ENCODE measurements at places on chromosomes 13 and 19.

- DNase-seq = no peak
These were observed 451.0 kb upstream of the SLC10A2 start for GRCh38 chr13:103517066-103517767.

GRCh38 chr19:2054763-2055162 is 3.7 kb upstream of the MKNK2 start:
- DNase-seq = no peak

DNA sequence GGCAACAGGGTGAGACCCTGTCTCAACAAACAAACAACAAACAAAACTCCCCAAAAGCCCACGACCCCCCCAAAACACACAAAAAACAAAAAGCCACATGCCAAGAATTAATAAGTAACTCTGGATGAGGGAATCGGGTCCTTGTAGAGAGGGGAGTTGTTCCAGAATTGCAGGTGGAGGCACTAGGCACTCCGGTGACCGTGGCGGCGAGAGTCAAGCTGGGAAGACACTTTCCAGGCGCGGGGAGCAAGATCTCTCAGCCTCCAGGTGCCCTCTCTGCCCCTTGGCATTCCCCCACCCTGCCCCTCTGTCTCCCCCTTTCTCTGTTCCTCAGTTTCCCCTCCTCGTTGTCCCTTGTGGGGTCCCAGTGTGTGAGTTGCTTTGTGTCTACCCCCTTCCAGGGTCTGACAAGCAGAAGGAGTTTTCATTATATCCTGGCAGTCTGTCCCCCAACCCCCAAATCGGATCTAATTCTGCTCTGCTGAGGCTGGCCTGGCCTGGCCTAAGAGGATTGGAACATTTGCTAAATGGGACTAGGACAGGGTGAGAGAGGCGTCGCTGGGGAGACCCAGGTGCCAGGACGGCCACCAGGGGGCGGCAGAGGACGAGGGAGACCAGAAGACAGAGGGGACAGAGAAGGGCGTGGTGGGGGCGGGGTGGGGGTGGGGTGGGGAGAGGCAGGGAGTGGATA is 8.3 kb upstream of the CRX start:
- peak; percentile 32 for DNase-seq

DNA sequence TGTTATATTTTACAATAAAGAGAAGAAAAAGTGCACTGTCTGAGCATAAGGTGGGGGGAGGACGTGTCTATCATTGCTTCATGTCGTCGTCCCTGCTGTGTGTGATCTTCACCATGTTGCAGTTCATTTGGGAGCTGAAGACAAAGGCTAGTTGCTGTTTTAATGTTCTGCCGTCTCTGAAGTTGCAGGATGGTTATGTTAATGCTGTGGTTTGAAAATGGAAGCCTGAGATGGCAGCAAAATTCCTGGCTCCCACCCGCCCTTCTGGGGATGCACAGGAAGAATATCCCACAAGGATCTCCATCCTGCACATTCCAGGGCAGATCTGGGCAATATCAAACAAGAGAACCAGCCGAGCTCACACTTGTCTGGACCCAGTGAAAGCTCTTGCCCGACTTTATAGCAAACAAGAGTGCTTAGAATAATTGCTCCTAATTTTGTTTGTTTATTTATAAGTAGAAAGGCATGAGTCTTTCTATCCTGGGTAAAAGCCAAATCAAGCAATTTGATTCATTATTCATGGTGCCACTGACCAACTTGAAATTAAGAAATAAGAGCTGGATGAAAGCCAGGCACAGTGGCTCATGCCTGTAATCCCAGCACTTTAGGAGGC is 110.3 kb upstream of the ABCC4 start:
- no peak for DNase-seq

- no peak for DNase-seq
These were observed 2.9 kb upstream of the CCDC9 start for GRCh38 chr19:47253467-47253881.

DNA sequence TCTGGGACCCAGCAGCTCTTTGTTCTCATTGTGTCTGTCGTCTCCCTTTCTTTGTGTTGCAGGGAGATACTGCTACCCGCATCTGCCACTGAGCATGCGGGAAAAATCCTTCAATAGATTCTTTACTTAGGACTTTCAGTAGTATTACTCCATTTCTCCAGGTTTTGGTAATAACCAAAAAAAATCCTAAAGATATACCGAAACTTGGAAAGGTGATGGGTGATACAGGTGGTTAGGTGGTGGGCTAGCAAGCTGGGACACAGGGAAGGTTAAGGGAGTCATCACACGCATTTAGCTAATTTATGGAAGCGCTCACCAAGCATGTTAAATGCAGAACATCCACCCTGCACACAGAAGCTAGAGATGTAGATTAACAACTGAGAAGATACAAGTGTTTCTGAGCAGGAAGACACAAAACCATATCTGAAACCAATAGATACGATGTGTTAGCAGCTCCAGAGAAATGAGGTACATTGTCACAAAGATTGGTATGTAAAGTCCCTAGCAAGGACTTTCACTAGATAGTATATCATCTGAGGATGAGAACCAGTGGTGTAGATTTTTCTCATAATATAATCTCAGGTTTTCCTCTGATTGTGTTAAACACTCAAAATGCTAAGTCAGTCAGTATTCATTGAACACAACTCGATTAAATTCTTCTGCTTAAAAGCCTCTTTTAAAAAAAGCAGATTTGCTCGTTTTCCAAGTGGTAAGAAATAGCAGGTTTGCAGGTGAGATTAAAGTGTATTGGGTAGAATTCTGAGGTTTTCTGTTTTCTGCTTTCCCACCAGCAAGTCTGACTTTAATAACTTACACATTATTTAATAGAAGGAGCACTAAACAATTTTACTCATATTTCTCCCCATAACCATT is 1.2 kb upstream of the SLAIN1 start:
- DNase-seq = no peak

DNA sequence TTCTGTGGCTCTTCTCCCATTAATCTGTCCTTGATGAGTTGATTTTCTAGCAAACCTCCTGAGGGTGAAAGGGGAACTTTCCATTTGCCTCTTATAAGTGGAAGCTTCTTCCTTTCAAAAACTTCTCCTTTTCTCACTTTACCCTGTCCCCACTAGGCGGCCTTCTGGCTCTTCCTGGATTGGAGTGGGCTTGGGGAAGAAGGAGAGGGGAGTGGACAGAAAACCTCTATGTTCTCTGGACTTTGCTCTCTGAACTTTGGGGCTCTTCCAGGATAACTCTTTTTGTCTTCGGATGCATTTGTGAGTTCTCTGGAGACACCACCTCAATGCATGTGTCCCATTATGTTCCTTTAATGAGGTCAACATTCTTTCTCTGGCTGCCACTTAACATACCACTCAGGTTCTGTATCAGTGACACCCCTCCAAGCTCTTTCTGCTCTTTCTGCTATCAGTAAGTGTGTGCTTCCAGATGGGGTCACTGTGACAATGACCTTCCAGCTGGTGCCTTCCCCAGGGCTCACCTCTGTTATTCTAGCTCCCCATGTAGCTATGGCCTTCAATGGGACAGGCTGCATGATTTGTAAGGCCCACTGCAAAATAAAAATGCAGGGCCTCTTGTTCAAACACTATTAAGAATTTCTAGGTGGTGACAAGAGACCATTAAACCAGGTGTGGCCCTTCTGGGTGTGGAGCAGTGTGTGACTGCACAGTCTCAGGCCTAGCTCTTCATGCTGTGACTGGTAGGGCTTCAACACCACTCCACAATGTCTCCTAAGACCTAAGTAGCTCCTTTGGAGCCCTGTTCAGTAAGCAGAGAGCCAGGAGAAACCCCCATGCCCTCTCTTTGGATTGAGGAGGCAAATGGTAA is 389.2 kb downstream of the EFNB2 start:
- no peak for DNase-seq

GRCh38 chr13:101354895-101355294 is 61.4 kb downstream of the NALCN start:
- no peak for DNase-seq

DNA sequence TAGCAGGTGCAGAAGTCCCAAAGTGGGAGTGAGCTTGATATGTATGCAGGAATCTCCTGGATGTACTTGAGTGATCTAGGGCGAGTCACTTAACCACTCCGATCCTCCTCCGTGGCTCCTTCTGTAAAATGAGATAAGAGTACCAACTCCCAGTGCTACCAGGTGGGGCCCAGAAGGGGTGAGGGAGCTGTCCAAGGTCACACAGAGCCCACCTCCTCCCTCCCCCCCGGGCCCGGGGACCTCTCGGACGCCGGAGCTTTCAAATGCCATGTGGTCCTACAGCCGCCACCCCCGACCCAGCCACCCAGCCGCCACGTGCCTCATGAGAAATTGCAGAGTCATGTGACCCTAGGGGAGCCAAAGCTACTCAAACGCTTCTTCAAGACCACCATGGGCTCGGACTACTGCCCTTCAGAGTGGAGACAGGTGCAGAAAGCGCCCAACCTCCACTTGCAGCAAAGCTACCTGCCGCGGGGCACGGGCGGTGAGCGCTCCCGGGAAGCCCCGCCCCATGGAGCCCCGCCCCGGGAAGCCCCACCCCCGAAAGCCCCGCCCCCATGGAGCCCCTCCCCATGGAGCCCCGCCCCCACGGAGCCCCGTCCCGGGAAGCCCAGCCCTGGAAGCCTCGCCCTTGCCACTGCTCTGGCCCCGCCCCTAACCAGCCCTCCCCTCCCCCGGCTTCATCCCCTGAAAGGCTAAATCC is 10.1 kb upstream of the ZNF358 start:
- DNase-seq = no peak

DNA sequence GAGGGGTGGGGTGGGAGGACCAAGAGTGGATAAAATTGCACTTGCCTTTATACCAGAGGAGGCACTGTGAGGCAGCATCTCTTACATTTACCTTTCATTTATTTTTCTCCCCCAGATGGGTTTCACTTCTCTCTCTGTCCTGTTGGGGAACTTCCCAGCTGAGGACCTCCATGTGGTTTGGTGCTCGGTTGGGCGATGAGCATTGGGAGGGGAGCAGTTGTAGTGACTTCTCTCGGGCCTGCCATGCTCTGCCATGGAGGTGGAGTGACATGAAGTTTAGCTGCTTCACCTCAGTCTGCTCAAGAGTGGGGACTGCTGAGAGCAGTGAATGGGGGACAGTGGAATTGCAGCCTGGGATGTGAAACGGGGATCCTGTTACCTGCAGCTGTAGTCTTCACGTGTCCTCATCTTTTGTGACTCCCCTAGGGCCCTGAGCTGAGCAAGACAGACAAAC is 23.1 kb upstream of the CXCL17 start:
- no peak for DNase-seq

- DNase-seq = peak; percentile 20
These were observed 38.4 kb upstream of the TCF3 start for GRCh38 chr19:1690699-1691307.

- DNase-seq = no peak
These were observed 33.6 kb downstream of the GJA3 start for GRCh38 chr13:20127262-20127561.

- DNase-seq = no peak
These were observed at the start of gene OVOL3 for GRCh38 chr19:36110487-36111199. Gene OVOL3, plus strand, starts transcription at chr19:36111143. Its CDS starts 60 bp downstream, at chr19:36111203.

- no peak for DNase-seq
These were observed 547.0 kb upstream of the SLITRK5 start for GRCh38 chr13:87123987-87124784.

- no peak for DNase-seq
These were observed 8.7 kb upstream of the ATP12A start for GRCh38 chr13:24671386-24672113.

DNA sequence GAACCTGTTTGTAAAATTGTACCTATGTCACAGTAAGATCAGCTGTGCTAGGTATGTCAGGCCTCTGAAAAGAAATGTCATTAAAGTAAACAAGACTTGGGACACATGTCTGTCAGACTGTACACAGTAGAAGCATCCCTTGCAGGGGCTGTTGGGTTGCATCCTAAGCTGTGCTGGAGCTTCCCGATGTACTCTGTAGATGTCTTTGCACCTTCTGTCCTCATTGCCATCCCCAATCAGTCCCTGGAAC is 48.7 kb upstream of the GPR183 start:
- DNase-seq = no peak

- DNase-seq = no peak
These were observed 5.9 kb downstream of the SLITRK5 start for GRCh38 chr13:87677043-87677495.

DNA sequence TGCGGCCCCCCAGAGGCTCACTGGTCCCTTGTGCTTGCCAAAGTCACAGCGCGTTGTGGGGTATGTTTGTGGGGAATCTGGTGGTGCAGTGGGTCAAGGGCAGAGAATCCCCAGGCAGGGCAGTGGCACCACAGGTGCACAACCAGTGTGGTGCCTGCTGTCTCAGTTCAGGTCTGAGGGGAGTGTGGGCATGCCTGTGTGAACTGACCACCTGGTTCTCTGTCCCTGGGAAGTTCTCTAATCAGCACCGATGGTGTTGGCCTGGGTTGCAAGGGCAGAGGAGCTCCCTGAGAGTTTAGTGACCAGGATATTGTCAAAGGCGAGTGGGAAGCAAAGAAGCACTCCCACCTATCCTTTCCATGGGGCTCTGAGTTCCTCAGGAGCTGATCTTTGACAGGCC is 37.7 kb downstream of the ACSBG2 start:
- no peak for DNase-seq

- no peak for DNase-seq
These were observed 816.6 kb downstream of the UQCRFS1 start for GRCh38 chr19:28396287-28396831.

DNA sequence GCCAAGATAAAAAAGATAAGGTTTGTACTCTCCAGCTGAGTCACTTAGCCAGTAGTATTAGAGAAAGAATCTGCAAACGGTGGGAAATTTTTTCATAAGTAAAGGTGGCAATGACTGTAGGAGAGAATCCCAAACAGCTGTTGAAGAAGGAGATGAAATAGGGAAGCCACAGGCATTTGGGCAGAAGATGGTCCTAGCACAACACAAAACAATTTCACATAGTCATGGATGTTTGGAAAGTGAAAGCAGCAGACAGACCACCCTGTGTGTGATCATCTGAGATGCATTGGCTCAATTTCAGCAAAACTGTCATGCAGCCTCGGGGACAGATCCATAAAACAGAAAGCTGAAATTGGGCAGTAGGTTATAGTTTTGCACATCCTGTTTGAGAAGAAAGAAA is 2832.4 kb downstream of the PCDH9 start:
- DNase-seq = no peak

DNA sequence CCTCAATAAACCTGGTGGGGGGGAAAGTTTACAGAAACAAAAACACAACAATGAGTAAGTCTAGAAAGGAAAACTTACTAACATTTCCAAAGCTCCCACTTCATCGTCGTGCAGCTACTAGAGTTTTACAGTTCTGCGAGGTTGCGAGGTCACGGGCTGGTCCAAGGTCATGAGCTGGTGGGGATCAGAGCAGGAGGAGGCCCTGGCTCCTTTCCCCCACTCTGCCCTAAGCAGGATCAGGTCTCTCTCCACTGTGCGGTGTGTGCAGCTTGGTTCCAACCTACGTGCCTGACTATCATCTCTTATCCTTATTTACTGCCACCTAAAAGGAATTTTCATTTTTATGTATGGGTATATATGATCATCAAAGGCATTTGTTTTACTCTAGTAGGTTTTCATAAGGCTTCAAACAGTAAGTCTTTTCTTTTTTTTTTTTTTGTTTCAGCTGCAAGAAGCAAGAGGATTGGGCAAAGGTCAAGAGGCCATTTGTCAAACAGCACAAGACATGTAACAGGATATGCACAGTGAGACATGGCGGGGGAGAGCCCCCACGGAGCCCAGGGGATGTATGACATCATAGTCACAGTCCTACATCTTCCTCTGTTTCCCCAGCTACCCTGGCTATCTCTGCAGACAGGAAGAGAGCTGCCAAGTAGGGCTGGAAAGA is 76.6 kb upstream of the POMP start:
- DNase-seq = no peak

Data from T-helper 22 cell (primary cell).